ENCODE measurements at places on chromosomes 1 and 21. TPM values are rescaled to one million over a fixed set of nuclear protein-coding genes. Genes with fewer than 3 reads are reported as not detected.

DNA sequence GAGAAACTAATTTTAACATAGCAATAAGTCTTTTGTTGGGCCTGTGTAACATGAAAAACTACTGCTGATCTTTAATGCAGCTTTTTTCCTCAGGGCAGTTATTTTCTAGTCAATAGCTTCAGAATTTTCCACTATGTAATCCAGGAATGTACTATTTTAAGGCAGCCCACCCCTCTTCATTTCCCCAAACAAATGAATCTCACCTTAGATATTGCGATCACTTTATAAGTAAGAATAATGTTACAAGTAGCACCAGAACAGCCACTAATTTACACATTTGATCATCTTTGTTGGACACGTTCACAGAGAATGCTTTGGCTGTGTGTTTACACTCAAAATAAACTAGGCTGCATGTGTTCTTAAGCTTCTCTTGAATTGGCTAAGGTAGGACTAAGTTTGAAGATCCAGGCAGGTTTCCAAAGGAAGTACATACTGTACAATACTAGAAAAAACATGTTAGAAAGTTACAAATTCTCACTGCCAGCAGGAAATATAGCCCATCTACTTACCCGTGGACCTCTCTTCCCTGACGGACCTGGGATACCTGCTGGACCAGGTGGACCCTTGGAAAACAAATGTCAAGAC, 41.7 kb downstream of the COL24A1 start:
- no peaks in the 10 kb centered on the region for H3K4me1 ChIP-seq
- no peak overlapping the region for H3K27ac ChIP-seq
- no peaks in the 10 kb centered on the region for H3K27me3 ChIP-seq
- DNase-seq, result no peak
- H3K4me3 ChIP-seq, result no peak overlapping the region

GRCh38 chr1:57874418-57874877, 450.6 kb upstream of the DAB1 start:
- no peak for DNase-seq
- no peak overlapping the region for H3K4me3 ChIP-seq
- no peaks in the 10 kb centered on the region for H3K4me1 ChIP-seq
- no peaks in the 10 kb centered on the region for H3K36me3 ChIP-seq

DNA sequence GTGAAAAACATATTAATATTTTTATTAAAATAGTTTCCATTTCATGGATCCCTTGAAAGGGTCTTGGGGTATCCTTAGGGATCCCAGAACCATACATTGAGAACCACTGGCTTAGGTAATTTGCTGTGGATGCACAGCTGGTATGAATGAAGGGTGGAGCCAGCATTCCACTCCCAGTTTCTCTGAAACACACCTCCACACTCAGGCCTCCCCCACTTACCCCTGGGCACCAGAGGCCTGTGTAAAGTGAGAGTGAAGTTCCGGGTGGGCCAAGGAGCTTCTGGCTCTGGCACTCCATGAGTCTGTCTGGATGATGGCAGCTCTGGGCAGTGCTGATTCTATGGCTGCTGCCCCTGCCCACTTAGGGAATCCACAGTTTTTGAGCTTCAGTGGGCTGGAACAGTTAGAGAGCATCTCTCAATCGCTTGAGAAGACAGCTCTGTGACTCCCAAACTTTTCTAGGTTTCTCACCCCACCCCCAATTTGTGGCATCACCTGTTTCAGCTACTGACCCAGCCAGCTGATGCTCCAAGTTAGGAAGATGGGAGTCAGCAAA, 57.8 kb upstream of the CD1D start:
- no peak overlapping the region for H3K27ac ChIP-seq
- H3K36me3 ChIP-seq, result no peaks in the 10 kb centered on the region
- no peak overlapping the region for H3K4me3 ChIP-seq
- peaks cover 28% of the 10 kb centered on the region for H3K27me3 ChIP-seq
- DNase-seq, result no peak

GRCh38 chr1:230797942-230798365, 50.8 kb downstream of the CAPN9 start:
- H3K36me3 ChIP-seq, result peaks cover 4% of the 10 kb centered on the region
- H3K4me1 ChIP-seq, result no peaks in the 10 kb centered on the region
- peaks cover 6% of the 10 kb centered on the region for H3K27me3 ChIP-seq
- no peak overlapping the region for H3K4me3 ChIP-seq
- DNase-seq, result no peak

DNA sequence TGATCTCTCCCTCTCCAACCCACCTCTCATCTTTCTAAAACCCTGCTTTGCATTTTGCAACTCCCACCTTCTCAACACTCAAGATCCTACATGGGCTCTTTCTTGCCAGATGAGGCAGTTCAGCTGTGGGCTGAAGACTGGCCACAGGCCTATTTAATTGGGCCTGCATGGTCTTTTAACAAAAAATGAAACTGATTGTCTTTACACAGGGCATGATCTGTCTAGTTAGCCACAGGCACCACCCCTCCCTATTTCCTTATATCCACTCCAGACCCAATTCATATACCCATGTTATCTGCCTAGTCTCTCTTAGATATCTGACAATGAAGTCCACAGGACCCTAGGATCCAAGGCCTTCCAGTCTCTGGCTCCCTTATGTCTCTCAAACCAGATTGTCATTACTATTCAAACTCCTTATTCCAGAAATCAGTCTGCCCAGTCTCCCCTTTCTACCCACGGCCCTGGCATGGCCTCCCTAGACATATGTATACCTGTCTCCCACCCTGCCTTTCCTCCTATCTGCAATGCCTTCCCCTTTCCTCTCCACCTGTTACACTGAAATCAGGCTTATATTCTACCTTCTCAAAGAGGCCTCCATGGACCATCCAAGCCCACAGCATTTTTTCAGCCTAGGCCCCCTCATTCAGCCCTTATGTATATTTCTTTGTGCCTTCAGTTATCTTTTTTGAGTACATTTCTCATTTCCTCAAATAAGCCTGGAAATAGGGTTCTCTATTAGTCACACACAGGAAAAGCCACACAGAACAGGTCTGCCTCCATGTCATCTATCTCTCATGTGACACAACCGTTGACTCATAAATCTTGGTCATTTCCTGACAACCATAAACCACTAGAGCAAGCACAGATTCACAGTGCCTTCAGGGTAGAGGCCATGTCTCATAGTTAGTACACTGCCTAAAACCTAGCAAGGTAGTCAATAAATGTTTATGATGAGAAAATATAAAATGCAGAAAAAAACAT, 39.0 kb downstream of the LPAR3 start:
- peaks cover 12% of the 10 kb centered on the region for H3K4me1 ChIP-seq
- H3K27ac ChIP-seq, result no peak overlapping the region
- no peaks in the 10 kb centered on the region for H3K36me3 ChIP-seq
- no peaks in the 10 kb centered on the region for H3K27me3 ChIP-seq
- no peak overlapping the region for H3K4me3 ChIP-seq
- DNase-seq, result no peak

DNA sequence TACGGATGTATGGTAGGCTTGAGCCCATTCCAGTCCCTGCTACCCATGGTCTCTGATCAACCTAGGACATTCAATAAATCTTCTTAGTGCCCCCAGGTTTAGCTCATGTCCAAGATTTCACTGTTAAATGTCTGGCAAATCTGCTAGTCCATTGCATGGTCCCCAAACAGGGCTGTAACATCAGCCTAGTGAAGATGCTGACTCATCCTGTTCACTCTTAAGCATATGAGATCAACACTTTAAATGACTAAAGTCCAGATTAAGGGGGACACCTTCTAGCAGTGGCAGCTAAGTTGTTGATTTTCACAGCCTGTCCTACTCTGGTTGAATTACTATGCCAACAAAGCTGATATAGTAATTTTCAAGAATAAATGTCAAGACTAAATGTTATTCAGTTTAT, 46.5 kb upstream of the NUF2 start:
- H3K36me3 ChIP-seq, result no peaks in the 10 kb centered on the region
- DNase-seq, result no peak
- H3K27me3 ChIP-seq, result no peaks in the 10 kb centered on the region
- no peak overlapping the region for H3K27ac ChIP-seq
- no peak overlapping the region for H3K4me3 ChIP-seq

DNA sequence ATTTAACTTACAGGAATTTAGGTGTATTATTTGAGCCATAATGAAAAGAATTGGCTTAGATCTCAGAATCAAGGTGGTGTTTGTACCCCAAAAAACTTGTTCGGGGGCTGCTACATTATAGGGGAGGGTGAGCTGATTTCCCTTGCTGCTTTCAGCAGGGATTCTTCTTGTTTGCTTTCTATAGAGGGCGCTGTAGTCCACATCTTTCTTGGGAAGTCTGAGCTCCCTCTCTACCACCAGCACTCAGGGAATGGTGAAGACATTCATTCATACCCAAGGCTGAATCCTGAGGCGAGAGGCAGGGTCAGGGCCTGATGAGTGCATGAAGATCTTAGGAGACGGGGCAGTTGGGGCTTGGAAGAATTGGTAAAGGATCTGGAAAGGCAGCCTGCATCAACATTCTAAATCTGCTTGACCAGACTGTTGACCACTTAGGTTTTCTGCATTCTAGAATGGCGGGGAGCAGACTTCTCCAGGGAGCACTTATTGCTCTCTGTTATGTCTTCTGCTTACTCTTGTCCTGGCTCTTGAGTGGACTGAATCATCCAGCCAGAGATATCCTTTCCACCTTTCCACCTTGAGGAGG, 18.9 kb downstream of the SPATA46 start:
- peaks cover 9% of the 10 kb centered on the region for H3K4me1 ChIP-seq
- H3K36me3 ChIP-seq, result no peaks in the 10 kb centered on the region
- H3K27me3 ChIP-seq, result no peaks in the 10 kb centered on the region
- H3K4me3 ChIP-seq, result no peak overlapping the region

DNA sequence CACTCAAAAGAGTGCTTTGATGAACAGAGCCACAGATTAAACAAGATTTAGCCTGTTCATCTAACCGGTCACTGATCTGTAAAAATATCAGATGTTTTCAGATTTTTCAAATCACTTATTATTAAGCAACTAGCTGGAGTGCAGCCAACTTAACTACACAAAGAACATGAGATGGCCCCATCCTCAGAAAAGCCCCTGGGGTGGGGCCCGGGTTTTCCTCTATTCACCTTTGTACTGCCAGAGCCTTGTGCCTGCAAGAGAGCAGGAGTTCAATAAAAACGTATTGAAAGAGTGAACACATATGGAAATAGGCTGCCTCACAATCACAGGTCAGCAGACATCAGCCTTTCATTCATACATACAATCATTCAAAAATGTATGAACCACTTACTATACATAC, 516.1 kb downstream of the OMA1 start:
- no peaks in the 10 kb centered on the region for H3K4me1 ChIP-seq
- H3K27ac ChIP-seq, result no peak overlapping the region
- DNase-seq, result no peak
- no peak overlapping the region for H3K4me3 ChIP-seq
- no peaks in the 10 kb centered on the region for H3K36me3 ChIP-seq

DNA sequence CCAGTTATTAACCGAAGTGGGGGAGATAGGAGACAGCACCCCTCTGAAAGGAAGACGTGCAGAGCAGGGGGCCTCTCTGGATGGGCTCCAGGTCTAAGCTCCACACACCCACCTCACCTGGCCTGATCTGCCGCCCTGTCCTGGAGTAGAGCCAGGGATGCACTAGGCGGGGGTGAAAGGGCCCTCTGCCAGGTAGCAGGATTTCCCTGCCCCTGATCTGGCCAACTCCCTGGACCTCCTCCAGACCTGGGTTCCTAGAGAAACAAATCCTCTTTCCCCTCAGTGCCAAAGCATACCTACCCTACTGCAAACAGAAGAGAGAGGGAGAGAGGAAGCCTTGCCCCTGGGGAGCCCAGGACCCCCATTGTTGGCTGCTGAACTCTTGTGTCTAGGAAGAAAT, 2.0 kb downstream of the CRABP2 start:
- DNase-seq, result no peak
- H3K4me1 ChIP-seq, result peaks cover 32% of the 10 kb centered on the region
- no peak overlapping the region for H3K4me3 ChIP-seq

Gene FYB2
- 3.8 TPM for total RNA-seq

Gene PLA2G2C
- not detected for total RNA-seq

Gene GPR37L1
- total RNA-seq, result 0.06 TPM

Gene FRRS1
- total RNA-seq, result 9.1 TPM

Gene ADCY10
- total RNA-seq, result 0.09 TPM

Gene C1orf115
- 26.3 TPM for total RNA-seq

Gene IFT25
- 23.7 TPM for total RNA-seq

Data from lower lobe of right lung (tissue), 2 donors.